ENCODE measurements at places on chromosomes 12 and 14.

- no peak for DNase-seq
These were observed 433.9 kb downstream of the EGLN3 start for GRCh38 chr14:33516898-33517436.

- no peak for DNase-seq
These were observed 169.2 kb upstream of the HMGA2 start for GRCh38 chr12:65655074-65655493.

GRCh38 chr12:100826323-100826722, 31.7 kb downstream of the ANO4 start:
- no peak for DNase-seq

- DNase-seq = no peak
These were observed 6.1 kb downstream of the KRT3 start for GRCh38 chr12:52789637-52790426.

GRCh38 chr12:28443337-28443736, 253.1 kb downstream of the CCDC91 start:
- no peak for DNase-seq

DNA sequence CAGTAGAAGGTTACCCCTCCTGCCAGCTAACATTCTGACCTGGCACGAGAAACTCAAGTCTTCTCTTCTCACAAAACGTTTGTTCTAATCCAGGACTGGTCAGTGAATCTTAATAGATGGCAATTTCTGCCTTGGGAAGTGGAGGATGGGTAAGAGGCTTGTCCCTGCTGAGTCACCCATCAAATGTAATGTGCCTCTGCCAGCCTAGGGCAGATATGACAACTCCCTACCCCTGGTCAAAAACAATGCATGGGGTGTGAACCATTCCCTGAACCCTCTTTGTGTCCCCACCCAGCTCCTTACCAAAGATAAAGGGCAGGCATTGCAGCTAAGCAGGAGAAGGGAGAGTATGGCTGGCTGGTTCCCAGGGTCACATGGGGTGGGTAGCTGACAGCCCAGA, 1052.9 kb downstream of the GALC start:
- no peak for DNase-seq

GRCh38 chr14:59631237-59631636, 54.6 kb upstream of the CCDC175 start:
- no peak for DNase-seq

DNA sequence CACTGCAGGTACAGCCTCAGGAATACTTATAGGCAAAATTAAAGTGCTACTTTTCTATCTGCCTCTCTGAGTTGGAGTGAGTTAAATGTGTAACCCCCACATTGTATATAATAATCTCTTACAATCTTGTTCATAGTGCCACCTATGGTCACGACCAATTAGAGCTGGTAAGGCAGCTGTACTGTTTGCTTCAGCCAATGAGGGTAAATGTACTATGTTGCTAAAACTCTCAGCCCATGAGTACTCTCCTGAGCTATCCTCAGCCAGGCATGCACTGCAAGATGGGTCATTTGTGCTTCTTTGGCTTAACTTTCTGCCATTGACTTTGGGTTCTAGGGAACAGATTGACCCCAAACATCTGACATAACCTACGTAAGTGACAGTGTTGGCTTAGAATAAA, 15.0 kb upstream of the MDM2 start:
- no peak for DNase-seq

DNA sequence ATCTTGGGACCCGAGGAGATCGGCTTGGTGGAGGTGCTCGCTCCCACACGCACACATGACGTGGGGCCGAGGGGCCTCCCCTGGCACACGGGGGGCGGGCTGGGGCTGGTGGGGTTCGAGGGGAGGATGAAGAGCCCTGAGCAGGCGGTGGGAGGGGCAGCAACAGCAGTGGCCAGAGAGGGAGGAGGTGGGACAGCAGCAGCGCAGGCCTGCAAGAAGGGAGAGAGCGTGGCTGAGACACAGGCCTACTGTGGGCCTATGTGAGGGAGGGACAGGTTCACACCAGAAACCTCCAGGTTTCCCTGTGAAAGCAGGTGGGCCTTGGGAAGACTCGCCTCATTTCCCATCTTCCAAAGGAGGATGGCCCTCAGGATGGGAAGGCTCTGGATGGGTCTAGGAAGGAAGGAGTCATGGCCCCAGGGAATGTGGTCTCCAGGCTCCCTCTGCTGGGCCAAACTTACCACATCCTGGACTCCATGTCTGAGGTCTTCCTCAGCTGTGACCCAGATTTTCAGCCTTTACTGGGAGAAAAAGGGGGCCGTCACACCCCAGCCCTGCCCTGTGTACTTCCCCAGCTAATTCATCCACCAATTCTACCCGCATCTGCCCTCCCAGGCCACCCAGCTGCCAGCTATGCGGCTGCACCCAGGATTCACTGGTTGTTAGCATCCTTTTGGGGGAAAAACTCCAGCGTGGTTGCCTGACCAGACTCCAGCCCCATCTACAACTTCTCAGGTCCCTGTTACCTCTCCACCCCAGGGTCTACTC, 2.8 kb downstream of the PIANP start:
- no peak for DNase-seq

DNA sequence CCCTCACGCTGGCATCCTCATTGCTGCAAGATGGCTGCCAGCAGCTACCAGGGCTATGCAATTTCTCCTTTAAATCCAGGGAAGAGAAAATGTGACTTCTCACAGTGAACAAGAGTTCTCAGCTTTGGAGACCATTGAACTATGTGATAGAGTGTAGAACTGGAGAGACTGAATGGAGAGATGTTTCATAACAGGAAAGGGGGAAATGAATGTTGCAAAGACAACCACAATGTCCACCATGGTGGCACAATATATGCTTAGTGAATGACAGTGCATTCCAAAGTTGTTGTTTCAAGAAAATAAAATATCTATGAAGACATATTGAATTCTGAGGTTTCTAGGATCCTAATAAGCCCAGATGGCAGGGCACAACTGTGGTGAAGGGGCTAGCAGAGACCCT, 13.2 kb upstream of the COCH start:
- DNase-seq = no peak

DNA sequence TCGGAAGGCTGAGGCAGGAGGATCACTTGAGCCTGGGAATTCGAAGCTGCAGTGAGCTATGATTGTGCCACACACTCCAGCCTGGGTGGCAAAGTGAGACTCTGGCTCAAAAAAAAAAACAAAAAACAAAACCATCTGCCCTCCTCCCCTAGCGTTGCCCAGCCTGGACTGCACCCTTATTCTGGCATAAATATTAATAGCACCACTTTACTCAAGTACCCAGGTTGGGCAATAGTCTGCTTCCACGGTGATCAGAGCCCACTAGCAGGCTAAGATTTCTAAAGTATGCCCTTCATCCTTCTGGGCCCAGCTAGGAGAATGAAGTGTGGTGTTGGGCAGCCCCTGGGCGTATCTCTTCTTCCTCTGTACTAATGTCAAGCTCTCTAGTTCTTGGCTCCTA, 33.3 kb downstream of the KCTD10 start:
- no peak for DNase-seq

GRCh38 chr12:68063900-68064590, 74.8 kb downstream of the IFNG-AS1 start:
- DNase-seq = no peak

- DNase-seq = no peak
These were observed 17.9 kb downstream of the WASHC3 start for GRCh38 chr12:102043928-102044327.

All from stimulated activated CD8-positive, alpha-beta memory T cell treated with anti-CD3 and anti-CD28 coated beads, Interleukin-4, amount 100 ng/mL, for 4 hours (primary cell).